Common myeloid progenitor, CD34-positive (primary cell): ENCODE measurements at places on chromosomes 11 and 22.
A peak's percentile ranks its signal among the peaks of the same experiment; 100 is the strongest.

GRCh38 chr22:27107386-27107785 lies 450.0 kb downstream of the MIAT start:
- no peak for DNase-seq

DNA sequence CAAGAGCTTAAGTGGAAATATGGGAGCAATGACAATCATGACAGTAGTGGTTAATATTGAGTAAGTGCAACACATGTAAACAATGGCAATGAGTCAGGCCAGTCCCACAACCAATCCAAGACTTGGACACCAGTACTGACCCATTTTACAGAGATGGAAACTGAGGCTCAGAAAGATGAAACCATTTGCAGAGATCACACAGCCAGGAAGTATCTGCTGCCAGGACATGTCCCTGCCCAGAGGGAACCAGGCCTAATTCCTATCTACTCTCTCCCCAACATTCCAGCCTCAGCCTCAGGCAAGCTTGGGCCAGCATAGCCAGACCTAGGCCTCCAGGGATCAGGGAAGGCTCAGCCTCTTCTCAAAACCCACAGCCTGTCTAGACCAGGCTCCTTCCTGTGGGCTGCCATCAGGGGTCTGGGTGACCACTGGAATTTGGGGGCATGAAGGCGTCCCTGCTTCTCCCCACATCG lies 395.1 kb downstream of the MN1 start:
- DNase-seq = no peak

GRCh38 chr22:23789638-23790037 lies 2.9 kb downstream of the SMARCB1 start:
- DNase-seq = no peak

- DNase-seq = no peak
Measured at GRCh38 chr22:23065495-23066122, 4.7 kb upstream of the GNAZ start.

DNA sequence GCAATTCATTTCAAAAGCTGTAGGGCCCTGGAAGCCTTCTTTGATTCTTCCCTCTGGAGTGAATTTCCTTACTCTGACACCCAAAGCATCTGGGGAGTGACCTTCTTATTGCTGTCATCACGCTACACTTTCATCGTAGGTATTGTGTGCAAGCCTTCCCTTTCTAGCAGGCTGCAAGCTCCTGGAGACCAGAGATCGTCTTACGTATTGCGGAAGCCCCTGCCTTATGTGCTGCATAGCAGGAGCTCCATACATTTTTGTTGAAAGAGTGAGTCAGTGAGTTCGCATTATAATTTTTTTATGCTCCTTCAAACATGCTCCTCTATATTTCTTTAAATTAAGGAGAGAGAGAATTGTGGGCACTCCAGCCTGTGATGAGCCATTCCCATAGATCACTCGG lies 21.2 kb upstream of the TMEM218 start:
- no peak for DNase-seq

- DNase-seq = peak; percentile 42
Measured at GRCh38 chr11:64759722-64760719, at the start of gene PYGM. Gene PYGM, minus strand, starts transcription at chr11:64759974. Its CDS starts 76 bp downstream, at chr11:64759898.

GRCh38 chr22:50672471-50673230 lies at the start of gene SHANK3:
Gene SHANK3, plus strand, starts transcription at chr22:50672823.
- DNase-seq = peak; percentile 71

- no peak for DNase-seq
Measured at GRCh38 chr11:47907499-47907898, 59.3 kb upstream of the NUP160 start.

- DNase-seq = peak; percentile 19
Measured at GRCh38 chr11:113806406-113806805, 26.8 kb downstream of the CLDN25 start.

GRCh38 chr11:3983101-3983500 lies 111.5 kb upstream of the RRM1 start:
- DNase-seq = no peak

DNA sequence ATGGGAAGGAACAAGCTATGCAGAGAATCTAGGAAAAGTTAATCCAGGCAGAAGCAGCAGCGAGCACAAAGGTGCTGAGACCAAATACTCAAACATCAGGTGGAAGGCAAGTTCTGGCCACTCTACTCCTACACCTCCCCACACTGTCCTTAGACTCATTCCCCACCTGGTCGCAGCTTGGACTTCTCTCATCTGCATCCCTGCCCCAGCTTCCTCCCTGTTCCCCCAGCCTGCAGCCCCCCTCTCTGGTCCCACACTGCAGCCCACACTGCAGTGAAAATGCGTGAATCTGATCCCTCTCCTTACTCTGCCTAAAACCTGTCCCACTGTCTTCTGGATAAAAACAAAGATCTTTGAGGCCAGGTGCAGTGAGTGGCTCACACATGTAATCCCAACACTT lies 9.1 kb downstream of the TPBGL start:
- DNase-seq = no peak
